ENCODE measurements at places on chromosomes 16 and 17.
A peak's percentile ranks its signal among the peaks of the same experiment; 100 is the strongest.

DNA sequence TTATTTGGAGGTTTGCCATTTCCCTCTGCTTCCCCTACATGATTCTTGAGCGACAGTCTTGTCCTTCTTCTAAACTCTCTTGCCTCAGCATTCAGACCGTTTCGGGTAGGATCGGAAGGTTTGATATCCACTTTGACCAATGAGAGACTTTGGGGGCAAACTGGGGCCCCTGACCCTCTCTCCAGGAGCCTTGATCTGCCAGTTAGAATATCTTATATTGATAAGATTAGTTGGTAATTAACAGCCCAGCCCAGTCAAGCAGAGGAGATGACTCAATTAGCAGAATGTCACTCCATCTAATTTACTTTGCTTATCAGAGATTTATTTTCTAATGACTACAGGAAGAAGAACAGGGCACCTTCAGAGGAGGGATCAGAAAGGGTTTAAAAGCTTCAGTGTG, 532.8 kb downstream of the XYLT1 start:
- DNase-seq = no peak

GRCh38 chr16:23914946-23915530, 79.3 kb downstream of the PRKCB start:
- DNase-seq = no peak

DNA sequence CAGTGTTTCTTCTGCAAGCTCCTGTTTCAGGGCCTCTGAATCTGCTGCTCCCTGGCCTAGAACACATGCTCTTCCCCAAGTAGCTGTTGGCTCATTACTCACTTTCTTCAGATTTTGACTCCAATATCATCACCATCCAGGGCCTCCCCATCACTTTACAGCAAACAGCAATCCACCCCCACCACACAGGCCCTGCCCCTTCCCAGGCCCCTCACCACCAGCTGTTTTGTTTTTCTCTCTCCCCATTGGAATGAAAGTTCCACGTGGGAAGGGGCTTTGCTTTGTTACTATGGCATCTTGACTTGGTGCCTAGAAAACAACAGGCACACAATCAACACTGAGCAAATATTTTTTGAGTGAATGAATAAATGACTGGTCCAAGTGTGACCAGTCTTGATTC, 4.0 kb downstream of the TMEM170A start:
- no peak for DNase-seq

DNA sequence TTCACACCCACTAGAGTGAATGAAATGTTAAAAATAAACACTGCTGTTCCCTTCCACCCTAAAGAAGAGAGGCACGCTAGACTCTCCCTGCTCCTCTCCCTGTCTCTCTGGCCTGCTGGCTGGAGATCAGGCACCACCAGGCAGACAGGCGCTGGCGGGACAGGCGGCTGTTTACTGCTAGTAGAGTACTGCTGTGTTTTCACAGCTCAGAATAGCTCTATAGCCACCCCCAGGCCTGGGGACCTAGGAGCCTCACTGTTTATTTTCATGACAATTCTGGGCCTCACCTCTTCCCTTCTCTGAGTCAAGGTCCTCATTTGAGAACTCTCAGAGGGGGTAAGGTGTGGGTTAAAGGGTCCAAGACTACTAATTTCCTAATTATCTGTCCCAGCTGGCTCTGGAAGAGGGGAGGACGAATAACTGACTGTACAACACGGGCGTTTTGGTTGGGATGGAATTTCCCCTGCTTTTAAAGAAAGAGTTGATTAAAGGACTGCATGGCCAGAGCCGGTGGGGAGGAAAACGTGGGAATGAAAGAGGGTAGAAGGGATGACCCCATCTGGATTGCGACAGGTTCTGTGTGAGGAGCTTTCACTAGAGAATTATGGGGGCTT, 9.0 kb upstream of the G6PC1 start:
- no peak for DNase-seq

DNA sequence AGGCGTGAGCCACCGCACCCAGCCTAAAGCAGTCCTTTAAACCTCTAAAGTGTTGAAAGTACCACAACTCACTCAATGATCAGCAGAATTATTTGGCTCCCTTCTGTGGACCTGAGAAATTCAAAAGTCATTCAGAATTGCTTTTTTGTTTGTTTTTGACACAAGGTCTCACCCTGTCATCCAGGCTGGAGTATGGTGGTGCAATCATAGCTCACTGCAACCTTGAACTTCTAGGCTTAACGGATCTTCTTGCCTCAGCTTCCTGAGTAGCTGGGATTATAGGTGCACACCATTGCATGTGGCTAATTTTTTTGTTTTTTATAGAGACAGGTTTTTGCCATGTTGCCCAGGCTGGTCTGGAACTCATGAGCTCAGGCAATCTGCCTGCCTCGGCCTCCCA, 44.3 kb downstream of the TRAF4 start:
- no peak for DNase-seq

- DNase-seq = no peak
Observed at GRCh38 chr17:22090263-22090935, 398.1 kb downstream of the KCNJ18 start.

GRCh38 chr17:43846221-43846712, 709 bp upstream of the CD300LG start:
- peak; percentile 75 for DNase-seq

- DNase-seq = no peak
Observed at GRCh38 chr17:21090902-21091618, 35.7 kb upstream of the DHRS7B start.

DNA sequence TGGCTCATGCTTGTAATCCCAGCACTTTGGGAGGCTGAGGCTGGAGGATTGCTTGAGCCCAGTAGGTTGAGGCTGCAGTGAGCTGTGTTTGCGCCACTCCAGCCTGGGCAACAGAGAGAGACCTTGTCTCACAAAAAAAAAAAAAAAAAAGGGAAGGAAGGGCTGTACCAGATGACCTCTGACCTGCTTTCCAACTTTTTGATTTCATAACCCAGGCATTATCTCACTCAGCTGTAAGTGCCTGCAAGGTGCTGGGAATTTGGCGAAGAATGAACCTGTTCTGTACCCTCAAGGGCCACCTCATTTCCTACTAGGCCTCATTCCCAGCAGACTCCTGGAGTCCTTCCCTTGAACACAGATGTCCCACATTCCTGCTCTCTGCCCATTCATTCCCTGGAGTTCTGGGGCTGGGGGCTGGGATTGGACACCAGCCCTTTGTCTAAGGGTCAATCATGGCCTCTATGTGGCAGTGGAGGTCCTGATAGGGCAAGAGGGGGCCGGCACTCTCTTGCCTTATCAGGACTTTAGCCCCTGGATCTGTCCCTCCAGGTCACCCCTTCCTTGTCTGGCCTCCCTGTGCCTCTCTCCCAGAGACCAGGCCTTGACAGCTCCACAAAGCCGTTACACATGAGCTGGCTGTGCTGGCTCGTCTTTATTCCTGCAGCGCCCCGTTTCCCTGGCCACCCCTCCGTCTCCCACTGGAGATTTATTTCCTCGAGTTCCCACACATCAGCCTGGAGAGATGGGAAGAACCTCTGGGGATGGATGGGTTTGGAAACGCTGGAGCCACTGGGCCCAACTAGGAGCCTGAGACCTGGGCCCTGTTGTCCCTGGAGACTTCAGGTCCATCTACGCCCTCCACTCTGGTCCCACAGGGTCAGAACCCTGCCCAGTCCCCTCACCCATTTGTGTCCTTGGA, 821 bp upstream of the GFAP start:
- DNase-seq = no peak

- no peak for DNase-seq
Observed at GRCh38 chr17:42174126-42174783, 6.7 kb downstream of the KCNH4 start.

DNA sequence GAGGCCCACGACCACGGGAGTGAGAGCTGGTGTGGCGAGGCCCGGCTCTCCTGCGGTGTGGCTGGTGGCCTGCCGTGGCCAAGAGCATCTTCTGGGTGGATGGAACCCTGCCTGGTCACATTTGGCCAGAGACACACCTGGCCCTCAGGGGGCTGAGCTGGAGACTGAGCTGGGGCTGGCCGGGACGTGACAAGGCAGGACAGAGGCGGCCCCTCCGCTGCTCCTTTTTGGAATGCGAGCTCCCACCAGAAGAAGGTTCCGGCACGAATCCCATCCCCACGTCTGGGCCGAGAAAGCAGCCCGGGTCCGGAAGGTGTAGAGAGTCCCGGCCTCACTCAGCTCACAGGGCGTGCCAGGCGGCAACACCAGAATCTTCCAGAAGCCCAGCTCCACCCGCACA, 26.0 kb upstream of the CHMP6 start:
- DNase-seq = no peak

- DNase-seq = no peak
Observed at GRCh38 chr17:69874175-69874670, 200.8 kb upstream of the KCNJ16 start.

GRCh38 chr16:57589374-57589773, 39.1 kb upstream of the ADGRG1 start:
- DNase-seq = no peak

DNA sequence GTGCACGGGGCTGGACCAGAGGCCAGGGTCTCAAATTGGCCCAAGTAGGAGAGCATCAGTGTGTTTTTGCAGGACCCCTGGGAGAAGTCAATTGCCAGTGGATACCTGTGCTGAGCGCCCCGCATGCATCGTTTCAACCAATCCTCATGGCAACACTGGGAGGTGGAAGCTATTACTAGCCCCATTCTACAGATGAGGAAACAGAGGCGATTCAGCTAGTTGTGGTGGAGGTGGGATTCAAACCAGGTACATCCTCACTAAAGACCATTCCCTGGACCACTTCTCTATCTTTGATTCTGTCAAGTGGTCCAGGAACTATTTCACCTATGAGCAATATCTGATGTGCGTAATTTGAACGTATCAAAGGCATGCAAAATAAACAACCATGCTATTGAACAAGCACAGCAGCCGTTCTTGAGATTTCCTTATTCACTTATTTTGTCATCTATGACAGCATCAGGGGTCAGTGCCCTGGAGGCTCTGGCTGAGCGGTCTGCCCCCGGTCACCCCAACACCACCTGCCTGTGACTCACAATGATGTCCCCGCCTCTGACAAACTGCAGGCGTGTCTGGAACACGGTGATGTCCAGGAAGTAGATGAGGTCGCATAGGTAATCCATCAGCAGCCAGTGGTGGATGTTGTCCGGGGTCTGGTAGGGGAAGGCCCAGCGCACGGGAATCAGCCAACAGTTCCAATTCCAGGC, 54.0 kb downstream of the CNGB1 start:
- DNase-seq = no peak

GRCh38 chr16:86578061-86578599, at the start of gene FOXL1:
FOXL1 (plus strand) TSS chr16:86578549; CDS start chr16:86578724, 175 bp downstream.
- DNase-seq = no peak

GRCh38 chr17:50689251-50689650, 18.5 kb downstream of the ANKRD40 start:
- DNase-seq = no peak

DNA sequence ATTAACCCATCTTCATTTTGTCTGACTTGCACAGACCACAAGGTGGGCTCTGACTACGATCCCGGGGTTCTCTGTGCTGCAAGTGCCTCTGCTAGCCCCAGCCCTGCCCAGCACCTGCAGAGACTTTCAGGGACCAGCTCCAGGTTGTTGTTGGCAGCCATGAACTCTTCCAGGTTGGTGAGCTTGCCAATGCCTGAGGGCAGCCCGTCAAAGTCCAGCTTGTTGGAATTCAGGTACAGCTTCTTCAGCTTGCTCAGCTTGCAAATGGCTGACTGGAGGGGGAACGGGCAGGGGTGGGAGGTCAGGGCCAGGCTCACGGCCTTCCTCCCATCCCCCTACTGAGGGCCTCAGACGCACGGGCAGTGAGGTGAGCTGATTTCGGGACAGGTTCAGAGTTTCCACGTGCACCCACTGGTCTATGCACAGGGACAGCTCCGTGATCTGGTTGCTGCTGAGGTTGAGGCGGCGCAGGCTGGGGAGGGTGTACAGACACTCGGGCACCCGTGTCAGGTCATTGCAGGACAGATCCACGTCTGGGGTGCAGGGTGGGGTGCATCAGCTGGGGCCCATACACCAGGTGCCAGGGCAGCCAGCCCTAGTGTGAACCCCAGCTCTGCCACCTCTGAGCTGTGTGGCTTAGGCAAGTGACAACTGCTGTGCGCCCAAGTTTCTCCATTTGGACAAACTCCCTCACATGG, 5.2 kb downstream of the FLII start:
- DNase-seq = no peak

- no peak for DNase-seq
Observed at GRCh38 chr16:86101897-86102157, 202.9 kb downstream of the IRF8 start.

DNA sequence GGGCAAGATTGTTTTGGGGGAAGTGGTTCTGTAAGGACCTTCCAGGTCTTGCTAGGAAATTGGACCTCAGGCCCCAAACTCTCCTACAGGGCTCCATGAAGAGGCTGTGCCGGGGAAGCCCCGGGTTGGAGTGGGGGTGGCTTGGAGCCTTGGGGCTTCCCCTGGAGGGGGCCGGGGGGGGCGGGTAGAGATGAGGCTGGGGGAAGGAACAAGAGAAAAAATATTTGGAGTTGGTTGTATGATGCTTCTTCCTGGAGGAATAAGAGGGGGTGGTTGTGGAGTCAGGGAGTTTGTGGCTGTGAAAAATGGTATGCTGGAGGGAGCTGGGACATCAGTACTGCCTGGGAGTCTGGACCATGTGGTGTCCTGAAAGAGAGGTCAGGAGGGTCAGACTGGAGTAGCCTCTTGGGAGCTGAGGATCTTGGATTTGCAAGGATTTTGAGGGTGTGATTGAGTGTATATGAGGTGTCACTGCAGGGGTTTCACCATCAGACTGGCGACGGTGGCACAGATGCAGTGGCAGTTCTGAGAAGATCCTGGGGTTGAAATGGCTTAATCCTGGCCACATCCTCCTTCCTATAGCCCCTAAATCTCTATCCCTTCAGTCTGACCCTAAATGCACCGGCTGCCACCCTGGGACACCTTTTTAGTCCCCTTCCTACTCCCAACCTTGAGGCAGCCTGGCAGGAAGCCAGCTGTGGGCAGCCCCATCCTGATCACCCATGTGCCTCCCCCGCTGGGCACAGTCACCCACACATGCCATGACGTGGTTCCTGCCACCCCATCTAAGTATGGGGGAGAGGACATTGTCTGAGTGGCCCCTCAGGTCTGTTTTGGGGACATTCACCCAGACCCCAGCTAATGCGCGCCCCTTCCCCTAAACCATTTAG, 10.9 kb downstream of the RARA start:
- DNase-seq = peak; percentile 66

DNA sequence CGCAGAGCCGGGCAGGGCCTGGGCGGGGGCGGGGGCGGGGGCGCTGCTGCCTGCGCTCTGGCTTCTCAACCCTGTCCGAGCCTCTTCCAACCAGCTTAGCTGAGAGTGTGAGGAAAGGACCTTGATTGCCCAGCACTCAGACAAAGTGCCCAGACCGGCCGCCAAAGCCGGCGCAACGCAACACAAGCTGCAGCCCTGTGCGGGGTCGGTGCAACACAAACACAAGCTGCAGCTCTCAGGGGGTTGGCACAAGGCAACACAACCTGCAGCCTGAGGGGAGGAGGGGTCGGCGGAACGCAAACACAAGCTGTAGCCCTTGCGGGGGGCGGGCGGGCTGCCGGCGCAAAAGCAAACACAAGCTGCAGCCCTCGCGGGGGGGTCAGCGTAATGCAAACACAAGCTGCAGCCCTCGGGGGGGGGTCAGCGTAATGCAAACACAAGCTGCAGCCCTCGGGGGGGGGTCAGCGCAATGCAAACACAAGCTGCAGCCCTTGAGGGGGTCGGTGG, 60.0 kb downstream of the KLHDC4 start:
- no peak for DNase-seq

GRCh38 chr17:41420134-41420533, 4.3 kb downstream of the KRT37 start:
- DNase-seq = no peak
